ENCODE measurements at places on chromosomes 5 and 9. TPM values are rescaled to one million over a fixed set of nuclear protein-coding genes. Genes with fewer than 3 reads are reported as not detected.

The SOHLH1 gene
- not detected for total RNA-seq

The SNCAIP gene
- not detected for total RNA-seq

The ENHO gene
- 0.61 TPM for total RNA-seq

The ZFP2 gene
- total RNA-seq: 0.42 TPM

The PRDM12 gene
- 0.08 TPM for total RNA-seq

The CSF2 gene
- 412 TPM for total RNA-seq

The BNC2 gene
- total RNA-seq: not detected

The CATSPER3 gene
- total RNA-seq: 0.17 TPM

The CDC25C gene
- total RNA-seq: 6.2 TPM

The CREBRF gene
- 5.6 TPM for total RNA-seq

The SLC46A2 gene
- total RNA-seq: not detected

The CNTLN gene
- total RNA-seq: 0.32 TPM

The MLANA gene
- not detected for total RNA-seq

The SOX30 gene
- total RNA-seq: 0.15 TPM

The OLFML2A gene
- total RNA-seq: 0.04 TPM

The GRIN1 gene
- total RNA-seq: 0.06 TPM

The CDH12 gene
- total RNA-seq: not detected

The CYLC2 gene
- total RNA-seq: not detected

The COL5A1 gene
- not detected for total RNA-seq

The TAF11L10 gene
- not detected for total RNA-seq
